ENCODE measurements at places on chromosomes 6 and 20.

GRCh38 chr6:370555-370954 is 21.0 kb upstream of the IRF4 start:
- no peak for DNase-seq

GRCh38 chr20:42968746-42969145 is 221.0 kb downstream of the PTPRT start:
- DNase-seq, result no peak

- no peak for DNase-seq
Observed at GRCh38 chr6:149755300-149756260, 6.0 kb downstream of the PCMT1 start.

DNA sequence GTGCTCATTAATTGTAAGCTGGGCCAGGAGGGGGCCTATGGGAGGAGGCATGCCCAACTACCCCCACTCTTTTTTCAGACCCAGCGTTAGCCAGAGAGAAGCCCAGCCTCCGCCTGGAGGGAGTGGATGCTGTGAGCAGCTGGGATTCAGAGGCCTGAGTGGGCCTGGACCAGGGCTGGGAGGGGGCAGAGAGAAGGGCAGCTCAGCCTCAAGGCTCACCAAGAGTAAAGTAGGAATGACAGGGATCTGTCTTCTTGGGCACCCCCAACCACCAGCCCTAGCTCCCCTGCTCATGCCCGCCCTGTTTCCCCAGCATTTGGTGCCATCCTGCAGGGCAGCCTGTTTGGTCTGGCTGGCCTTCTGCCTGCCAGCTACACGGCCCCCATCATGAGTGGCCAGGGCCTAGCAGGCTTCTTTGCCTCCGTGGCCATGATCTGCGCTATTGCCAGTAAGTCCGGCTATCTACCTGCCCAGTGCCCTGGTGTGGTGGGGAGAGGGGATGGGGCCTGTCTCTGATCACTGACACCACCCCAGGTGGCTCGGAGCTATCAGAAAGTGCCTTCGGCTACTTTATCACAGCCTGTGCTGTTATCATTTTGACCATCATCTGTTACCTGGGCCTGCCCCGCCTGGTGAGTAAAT is 6.8 kb downstream of the SLC29A1 start:
- no peak for DNase-seq

DNA sequence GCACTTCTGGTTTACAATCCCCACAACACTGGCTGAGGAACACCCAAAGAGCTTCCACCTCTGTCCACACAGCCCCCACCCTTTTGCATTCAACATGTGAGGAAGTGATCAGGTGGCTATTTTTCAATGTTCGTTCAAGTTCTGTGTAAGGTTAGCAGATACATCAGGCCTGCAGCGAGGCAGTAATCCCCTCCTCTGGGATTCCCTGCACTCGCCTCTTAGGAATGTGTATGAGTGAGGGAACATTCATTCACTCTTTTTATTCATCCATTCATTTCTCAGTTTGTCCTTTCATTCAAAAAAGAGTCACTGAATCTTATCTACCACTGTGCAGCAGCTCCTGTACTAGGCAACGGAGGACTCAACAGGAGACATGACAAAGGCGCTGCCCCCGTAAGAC is 236.4 kb upstream of the PRDM1 start:
- DNase-seq, result no peak

DNA sequence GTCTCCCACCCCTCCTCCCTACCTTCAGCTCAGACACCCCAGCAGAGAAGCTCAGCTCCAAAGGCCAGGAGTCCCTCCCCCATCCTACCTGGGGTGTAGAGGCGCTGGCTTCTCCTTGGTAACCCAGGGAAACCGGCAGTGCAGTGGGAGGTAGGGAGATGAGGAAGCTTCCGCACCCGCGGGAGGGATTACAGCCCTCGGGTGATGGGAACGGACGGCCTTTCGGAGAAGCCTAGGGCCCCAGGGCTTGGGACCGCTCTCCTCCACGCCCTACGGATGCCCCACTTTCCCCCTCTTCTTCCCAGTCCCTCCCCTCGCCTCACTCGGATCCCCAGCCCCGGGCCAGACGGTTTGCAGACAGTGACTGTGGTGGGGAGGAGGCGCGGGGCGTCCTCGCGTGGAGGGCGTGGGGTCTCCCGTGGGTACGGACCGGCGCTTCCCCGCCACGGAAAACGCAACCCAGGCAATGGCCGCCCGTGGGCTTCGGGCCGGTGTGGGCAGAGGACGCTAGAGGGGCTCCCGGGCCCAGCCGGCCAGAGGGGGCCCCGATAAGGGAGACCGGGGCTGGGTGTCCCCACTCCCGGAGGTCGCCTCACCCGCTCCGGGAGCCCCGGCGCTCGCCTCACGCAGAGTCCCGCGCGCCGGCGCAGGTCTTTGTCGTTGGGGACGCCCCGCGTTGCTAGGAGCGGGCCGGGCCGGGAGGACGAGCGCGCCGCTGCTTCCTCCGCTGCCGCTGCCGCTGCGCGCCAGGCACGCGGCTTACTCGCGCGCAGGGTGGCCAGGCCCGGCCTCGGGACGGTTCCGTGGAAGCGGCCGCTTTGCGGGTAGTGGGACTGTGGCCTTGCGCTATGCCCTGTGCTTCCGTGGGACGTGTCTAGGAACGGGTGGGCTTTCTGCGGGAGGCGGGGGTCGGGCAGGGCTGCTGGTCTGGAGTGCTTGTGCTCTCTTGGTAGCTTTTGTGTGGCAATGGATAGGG is 15.8 kb downstream of the AARS2 start:
- DNase-seq, result peak; percentile 64

DNA sequence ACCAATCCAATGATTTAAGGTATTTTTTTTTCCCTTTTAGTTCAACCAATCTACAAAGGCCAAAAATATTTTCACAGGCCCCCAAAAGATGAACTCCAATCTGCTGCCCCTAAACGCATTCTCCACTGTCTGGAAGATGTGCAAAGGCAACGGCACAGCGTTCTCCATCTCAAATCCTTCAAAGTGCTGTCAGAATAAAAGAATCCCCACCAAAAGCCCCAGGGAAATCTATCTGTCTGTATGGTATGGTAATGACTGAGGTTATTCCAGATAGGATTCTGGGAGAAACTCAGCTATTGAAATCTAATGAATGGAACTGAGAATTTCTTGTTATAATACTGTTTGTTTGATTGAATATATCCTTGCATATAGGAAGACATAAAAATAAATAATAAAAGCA is 217.8 kb upstream of the CCN2 start:
- DNase-seq, result no peak

- no peak for DNase-seq
Observed at GRCh38 chr20:21517566-21518277, 3.9 kb upstream of the NKX2-2 start.

- DNase-seq, result no peak
Observed at GRCh38 chr6:5241252-5241651, 19.5 kb downstream of the LYRM4 start.

GRCh38 chr6:14619419-14619781 is 501.8 kb downstream of the CD83 start:
- DNase-seq, result no peak

GRCh38 chr20:47220161-47220582 is 136.3 kb downstream of the ZMYND8 start:
- peak; percentile 56 for DNase-seq

GRCh38 chr20:60170116-60170515 is 211.9 kb downstream of the CDH26 start:
- no peak for DNase-seq

DNA sequence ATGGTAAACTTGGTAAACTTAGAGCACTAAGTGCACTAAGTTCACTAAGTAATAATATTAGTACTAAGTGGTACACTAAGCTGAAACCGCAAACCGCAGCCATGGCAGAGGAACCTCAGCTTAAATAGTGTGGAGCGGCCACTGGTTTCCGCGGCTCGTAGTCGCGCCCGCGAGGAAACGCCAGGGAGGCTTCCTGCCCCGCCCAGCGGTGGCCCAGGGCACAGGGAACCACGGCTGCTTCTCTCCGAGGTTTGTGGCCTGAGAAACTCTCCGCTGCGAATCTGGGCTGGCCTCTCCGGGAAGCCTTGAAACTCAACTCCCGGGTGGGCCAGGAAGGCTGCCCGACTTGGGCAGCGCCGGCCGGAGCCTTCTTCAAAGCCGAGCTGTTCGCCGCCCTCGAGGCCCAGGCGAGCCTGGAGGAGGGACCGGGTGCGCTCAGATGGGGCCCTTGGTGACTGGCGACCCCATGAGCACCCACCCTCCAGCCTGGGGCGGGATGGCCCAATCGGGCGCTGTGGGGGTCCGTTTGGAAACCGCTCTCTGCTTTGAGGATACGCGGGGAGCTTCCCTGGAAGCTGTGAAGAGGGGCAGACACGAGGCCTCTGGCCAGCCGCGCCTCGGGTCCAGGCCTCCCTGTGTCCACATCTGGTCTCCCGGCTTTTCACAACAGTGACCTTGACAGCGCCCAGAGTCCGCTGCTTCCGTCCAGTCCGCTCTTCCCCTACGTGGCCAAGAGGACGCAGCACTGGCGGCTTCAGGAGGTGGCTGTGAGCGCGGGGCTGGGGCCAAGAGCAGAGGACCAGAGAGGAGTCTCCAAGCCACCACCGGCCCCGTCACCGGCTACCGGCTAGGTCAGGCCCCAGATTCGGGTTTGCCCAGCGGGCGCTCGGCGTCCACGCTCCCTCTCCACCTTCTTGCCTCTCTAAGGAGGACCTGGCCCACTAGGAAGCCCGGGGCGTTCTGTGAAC is 25.4 kb upstream of the HLA-E start:
- peak; percentile 69 for DNase-seq

DNA sequence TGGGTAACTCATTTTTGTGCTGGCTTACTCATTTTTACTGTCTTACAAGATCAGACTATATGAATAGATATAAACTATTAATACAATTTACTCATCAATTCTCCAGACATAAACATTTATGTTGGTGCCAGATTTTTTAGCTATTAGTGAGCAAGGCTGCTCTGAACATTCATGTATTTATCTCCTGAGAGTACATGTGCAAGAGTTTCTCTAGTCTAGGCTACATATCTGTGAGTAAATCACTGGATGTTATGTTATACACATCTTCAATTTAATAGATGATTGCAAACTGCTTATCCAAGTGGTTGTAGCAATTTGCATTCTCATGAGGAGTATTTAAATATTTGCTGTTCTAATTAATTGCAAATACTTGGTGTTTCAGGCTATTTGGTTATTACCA is 687.1 kb downstream of the PTPRT start:
- no peak for DNase-seq

GRCh38 chr20:36861625-36861874 is 14.4 kb upstream of the TLDC2 start:
- no peak for DNase-seq

DNA sequence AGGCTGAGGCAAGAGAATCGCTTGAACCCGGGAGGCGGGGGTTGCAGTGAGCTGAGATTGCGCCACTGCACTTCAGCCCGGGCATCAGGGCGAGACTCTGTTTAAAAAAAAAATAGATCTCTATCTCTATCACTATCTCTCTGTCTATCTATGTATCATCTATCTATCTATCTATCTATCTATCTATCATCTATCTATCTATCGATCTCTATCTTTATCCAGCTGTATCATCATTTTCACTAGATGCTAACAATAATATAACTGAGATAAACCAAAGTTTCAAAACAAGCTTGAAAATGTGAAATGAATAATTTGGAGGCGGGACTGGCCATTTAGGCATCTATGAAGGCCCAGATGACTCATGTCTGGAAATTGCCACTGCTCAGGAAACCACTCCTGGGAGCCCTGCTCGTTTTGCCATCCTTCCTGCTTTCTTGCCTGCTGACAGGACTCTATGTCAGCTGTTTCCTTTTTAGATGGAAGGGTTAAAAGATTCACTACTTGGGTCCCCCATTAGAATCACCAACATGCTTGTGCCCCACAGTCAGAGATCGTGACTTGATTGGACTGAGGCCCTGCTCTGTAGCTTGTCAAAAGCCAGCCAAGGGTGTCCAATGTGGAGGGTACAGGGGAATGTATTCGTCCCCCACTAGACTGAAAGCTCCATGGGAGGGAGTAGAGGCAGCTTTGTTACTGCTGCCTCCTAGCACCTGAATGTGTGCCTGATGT is 61.7 kb downstream of the UTRN start:
- DNase-seq, result no peak

DNA sequence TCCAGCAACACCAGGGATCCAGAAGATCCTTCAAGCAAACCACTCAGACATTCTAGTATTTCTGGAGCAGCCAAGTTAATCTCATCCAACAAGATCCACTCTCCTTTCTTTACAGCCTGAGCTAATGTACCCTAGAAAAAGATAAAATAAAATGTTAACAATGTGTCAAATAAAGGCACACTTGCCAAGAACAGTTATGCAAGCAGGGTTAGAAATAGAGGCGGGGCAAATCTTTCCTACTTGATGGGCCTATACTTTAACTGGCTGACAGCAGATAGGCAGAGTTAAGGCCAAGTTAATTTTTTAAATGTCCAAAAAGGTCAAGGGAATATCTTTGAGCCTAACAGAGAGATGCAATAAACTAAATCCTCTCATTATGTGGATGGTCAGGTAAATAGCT is 60.8 kb downstream of the MDN1 start:
- no peak for DNase-seq

DNA sequence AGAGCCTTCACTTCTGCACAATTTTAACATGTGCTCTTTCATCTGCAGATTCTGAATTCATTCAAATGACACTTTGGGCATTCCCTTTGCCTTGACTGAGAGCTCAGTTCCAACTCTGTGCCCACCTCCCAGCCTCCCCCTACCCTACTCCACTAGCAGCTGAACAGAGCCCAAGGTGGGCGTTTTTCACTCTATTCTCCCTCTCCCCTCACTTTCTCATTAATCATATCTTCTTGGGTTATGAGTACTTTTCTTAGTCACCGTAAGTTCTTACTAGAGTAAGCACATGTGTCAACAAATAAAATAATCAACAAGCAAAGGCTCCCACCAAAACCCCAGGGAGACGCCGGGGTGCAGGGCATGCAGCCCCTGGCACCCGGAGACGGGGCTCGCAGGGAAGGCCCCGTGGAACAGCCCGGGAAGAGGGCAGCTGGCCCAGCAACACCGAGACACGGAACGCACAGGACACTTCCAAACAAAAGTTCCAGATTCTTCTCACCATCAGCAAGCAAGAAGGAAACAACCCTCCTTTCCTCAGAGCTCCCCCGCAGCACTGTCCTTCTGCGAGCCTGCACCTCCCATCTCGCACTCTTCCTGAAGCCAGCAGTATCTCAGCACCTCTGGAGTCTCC is 34.1 kb downstream of the TAF4 start:
- DNase-seq, result no peak

DNA sequence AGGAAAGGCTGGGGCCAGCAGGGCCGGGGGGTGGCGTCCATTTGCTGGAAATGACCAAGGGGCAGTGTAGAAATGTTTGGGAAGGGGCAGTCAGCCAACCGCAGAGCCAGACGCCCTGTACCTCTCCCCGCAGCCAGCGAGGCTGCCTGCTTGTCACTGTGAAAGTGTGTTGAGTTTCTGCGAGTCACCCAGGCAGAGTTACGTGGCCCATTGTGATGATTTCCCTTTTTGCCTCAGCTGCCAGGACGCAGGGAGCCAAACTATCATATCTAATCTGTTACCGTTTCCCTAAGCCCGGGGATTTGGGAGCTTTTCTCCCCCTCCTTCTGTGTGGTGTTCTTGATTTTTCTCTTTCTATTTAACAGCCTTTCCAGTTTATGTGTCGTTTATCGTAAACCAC is 67.9 kb upstream of the STX16 start:
- DNase-seq, result no peak
